ENCODE measurements at places on chromosomes 3 and 15.

- DNase-seq = no peak
These were observed 469 bp downstream of the ZNF770 start for GRCh38 chr15:34987609-34988026.

GRCh38 chr3:146881966-146882760, 277.0 kb upstream of the PLSCR5 start:
- DNase-seq = no peak

DNA sequence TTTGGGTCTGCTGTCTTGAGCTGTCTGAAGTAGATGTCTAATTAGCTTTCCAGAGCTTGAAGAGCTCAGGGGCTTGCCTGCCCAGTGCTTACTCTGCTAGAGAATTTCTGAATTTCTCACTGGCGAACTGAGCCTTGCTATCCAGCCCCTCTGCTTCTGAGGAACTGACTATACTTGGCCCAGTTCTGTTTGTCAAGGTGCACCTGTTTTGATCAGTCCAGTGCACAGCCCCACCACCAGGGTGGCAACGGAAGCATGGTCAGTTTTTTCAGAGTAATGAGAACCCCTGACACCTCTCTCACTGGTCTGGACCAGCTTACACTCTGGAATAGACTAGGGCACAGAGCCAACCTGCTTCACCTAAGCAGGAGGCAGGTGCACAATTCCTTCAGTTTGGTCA, 25.2 kb downstream of the ITGB5 start:
- DNase-seq = no peak

GRCh38 chr3:8727605-8728512, 5.7 kb upstream of the CAV3 start:
- no peak for DNase-seq

- no peak for DNase-seq
These were observed 113.6 kb upstream of the TPM1 start for GRCh38 chr15:62929000-62929357.

DNA sequence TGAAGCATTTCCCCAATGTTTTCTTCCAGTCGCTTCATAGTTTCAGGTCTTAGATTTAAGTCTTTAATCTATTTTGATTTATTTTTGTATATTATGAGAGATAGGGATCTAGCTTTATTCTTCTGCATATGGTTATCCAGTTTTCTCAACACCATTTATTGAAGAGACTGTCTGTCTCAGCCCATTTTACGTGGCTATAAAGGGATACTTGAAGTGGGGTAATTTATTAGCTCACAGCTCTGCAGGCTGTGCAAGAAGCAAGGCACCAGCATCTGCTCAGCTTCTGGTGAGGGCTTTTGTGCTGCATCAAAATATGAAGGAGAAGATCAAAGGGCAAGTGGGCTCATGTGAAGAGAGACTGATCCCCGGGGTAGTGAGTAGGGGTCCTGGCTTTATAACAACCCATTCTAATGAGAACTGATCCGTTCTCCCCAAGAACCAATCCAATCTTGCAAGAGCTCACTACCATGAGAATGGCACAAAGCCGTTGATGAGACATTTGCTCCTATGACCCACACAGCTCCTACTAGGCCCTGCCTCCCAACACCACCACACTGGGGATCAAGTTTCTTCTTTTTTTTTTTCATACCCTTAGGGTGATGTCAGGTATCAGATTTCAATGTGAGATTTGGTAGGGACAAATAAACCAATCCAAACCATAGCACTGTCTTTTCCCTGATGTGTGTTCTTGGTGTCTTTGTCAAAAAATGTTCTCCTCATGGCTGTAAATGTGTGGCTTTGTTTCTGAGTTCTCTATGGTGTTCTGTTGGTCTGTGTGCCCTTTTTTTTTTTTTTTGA, 63.2 kb downstream of the IQGAP1 start:
- no peak for DNase-seq
